Camera-type eye (tissue), 1 donor: ENCODE measurements at places on chromosomes 5 and 9. TPM values are rescaled to one million over a fixed set of nuclear protein-coding genes. Genes with fewer than 3 reads are reported as not detected.

SOWAHA gene
- total RNA-seq: 2.3 TPM

PCAT7 gene
- not detected for total RNA-seq

SPINK5 gene
- 1.5 TPM for total RNA-seq

ADAMTS19 gene
- 36.0 TPM for total RNA-seq

PTCH1 gene
- 49.8 TPM for total RNA-seq

CD274 gene
- total RNA-seq: 1.4 TPM

CCDC69 gene
- total RNA-seq: 3.8 TPM

CDH9 gene
- 1.6 TPM for total RNA-seq

PCDHB7 gene
- total RNA-seq: 7.9 TPM

HEXB gene
- total RNA-seq: 72.8 TPM

C5orf58 gene
- total RNA-seq: not detected

FYB1 gene
- 6.3 TPM for total RNA-seq

PCDHA12 gene
- 5.1 TPM for total RNA-seq

OR13F1 gene
- total RNA-seq: not detected

TTC23L gene
- 2.9 TPM for total RNA-seq

CCDC171 gene
- 25.2 TPM for total RNA-seq

RAD1 gene
- total RNA-seq: 33.5 TPM

PDE6A gene
- total RNA-seq: 0.88 TPM

PCDHB12 gene
- total RNA-seq: 15.0 TPM

PKN3 gene
- total RNA-seq: 8.7 TPM

PFN3 gene
- not detected for total RNA-seq

PCDHB4 gene
- total RNA-seq: 4.5 TPM

LRRC70 gene
- total RNA-seq: 13.7 TPM
